ENCODE measurements at places on chromosomes 2 and 18. TPM values are rescaled to one million over a fixed set of nuclear protein-coding genes. Genes with fewer than 3 reads are reported as not detected.
A peak's percentile ranks its signal among the peaks of the same experiment; 100 is the strongest.

DNA sequence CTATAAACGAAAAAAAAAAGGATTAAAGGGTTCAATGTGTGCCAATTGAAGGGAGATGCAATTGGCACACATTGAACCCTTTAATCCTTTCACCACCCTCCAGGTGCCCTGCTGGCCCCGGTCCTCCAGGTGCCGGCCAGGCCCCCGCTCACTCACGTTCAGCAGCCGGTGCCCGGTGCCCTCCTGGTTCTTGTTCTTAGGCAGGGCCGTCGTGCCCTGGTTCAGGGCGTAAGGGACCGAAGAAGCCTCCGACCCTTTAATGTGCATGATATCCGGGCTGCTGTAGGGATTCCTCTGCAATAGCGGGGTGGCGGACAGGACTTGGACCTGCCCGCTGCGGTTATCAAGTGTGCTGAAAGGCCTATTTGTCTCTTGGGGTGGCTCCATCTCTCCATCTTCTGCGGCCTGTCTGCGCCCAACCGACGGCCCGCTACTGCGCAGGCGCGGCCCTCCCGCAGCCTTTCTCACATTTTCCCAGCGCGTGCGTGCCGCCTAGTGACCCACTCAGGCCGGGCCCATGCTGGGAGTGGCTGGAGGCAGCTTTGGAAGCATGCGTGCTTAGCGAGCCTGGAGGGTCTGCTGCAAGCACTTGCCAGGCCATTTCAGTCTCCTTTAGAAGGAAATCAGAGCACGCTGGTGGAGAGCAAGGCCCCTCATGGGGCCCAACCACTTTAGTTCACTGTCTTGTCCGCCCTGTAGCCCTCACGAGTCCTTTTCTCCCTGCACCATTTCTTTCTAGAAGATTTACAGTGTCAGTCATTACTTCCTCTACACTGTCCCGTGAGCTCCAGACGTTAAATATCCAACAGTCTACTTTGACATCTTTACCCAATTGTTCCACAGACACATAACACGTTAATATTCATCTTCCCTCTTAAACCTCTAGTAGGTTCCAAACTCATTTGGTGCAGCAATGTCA, 24.3 kb downstream of the TMEM237 start:
- peaks cover 12% of the 10 kb centered on the region for H3K4me1 ChIP-seq
- H3K27ac ChIP-seq = no peak overlapping the region
- H3K4me3 ChIP-seq = peak overlapping the region; percentile 3
- no peaks in the 10 kb centered on the region for H3K27me3 ChIP-seq
- DNase-seq = peak; percentile 39

DNA sequence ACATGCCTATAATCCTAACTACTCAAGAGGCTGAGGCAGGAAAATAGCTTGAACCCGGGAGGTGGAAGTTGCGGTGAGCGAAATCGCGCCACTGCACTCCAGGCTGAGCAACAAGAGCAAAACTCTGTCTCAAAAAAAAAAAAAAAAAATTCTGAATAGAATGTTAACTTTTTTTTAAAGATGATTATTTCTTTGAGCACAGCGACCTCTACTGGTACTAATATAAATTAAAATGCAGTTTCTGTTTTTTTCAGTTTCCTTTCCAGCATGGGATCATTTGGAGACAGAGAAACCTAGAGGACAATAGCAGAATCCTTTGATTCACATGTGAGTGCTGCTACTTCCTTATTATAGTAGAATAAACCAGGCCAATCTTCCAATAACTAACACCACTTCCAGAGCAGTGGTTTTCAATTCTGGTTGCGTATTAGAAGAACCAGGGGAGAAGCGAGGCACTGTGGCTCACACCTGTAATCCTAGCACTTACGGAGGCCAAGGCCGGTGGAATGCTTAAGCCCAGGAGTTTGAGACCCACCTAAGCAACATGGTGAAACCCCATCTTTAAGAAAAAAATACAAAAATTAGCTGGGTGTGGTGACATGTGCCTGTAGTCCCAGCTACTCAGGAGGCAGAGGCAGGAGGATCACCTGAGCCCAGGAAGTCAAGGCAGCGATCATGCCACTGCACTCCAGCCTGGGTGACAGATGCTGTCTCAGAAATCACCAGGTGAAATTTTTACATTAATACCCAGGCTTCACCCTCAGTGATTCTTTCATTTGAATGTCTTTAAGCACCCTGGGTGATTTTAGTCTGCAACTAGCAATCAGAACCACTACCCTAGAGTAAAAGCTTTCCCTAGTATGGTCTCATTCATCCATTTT, 10.1 kb downstream of the SRSF7 start:
- peaks cover 30% of the 10 kb centered on the region for H3K36me3 ChIP-seq
- no peak for DNase-seq
- H3K4me1 ChIP-seq = no peaks in the 10 kb centered on the region
- no peaks in the 10 kb centered on the region for H3K27me3 ChIP-seq
- no peak overlapping the region for H3K27ac ChIP-seq

DNA sequence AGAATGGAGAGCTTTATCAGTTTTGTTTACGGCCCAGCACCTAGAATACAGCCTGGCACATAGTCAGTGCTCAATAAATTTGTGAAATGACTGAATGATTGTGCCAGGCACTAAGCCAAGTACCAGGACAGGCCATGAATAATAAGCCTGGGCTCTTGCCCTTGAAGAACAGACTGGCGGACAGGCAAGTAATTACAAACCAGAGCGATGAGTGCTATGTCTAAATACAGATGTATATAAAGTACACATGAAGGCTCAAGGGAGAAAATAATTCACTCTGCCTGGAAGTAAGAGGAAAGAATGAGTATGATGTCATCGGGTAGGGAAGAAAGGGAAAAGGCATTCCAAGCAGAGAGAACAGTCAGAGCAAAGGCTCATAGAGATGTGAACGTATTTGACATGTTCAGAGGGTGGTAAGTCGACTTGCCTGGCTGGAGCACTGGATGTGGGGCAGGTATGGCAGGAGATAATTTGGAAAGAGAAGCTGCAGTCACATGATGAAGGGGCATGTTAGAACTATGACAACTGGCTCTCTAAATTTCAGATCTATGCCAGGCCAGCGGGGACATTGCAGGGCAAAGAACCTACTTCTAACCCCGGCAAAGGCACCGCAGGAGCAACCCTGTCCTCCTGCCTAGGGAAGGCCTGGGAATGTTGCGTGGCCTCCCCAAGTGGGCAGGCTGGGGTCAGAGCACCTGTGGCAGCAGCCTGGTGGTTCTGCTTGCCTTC, 119.1 kb upstream of the STPG4 start:
- no peaks in the 10 kb centered on the region for H3K36me3 ChIP-seq
- no peak overlapping the region for H3K4me3 ChIP-seq
- peak; percentile 82 for DNase-seq
- peak overlapping the region; percentile 38 for H3K27ac ChIP-seq

DNA sequence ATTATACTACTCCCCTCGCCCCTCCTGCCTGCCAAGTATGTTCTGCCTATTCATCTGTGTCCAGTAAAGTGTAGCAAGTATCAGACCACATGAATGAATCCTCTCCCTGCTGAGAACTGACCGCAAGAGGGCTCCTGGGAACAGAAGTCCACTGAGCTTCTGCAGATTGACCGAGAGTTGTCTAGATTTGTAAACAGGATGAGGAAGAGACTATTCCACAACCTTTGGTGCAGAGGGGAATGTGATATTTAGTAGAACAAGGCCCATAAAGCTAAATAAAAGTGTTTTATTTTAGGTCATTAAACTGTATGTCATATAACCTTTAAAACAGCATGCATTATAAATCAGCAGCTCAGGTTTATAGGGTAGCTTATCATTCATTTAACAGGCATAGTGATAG, 377.0 kb downstream of the DCC start:
- no peak overlapping the region for H3K4me3 ChIP-seq
- H3K4me1 ChIP-seq = no peaks in the 10 kb centered on the region
- H3K27ac ChIP-seq = no peak overlapping the region
- peak; percentile 1 for DNase-seq
- H3K27me3 ChIP-seq = no peaks in the 10 kb centered on the region

DNA sequence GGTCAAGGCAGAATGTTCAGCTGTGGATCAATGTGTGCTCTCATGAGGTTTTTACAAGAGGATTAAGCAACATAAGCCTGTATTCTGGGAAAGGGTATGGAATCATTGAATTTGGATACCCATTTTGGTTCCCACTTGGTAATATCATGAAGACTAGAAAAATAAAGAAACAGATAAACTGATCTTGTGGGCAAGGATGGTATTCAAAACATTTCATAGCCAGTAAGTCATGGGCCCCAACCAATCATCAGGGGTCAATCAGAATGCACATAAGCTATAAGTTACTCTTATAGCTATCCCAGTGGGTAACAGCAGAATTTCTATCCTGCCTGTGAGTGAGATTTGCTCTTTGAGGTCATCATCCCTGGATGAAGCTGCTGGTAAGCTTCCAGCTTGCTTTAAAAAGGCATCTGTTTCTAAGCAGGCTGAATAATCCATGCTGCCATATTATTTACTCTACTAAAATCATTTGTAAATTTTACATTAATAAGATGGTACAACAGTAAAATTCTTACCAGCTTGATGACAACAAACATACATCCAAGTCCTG, 291.2 kb downstream of the RAD51AP2 start:
- no peaks in the 10 kb centered on the region for H3K27me3 ChIP-seq
- peak; percentile 4 for DNase-seq
- no peaks in the 10 kb centered on the region for H3K4me1 ChIP-seq
- H3K36me3 ChIP-seq = no peaks in the 10 kb centered on the region

The C1QL2 gene
- 0.20 TPM for total RNA-seq

The FAM98A gene
- total RNA-seq = 94.1 TPM

The CTLA4 gene
- not detected for total RNA-seq

The SCYGR7 gene
- not detected for total RNA-seq
